ENCODE measurements at places on chromosomes 12 and 14. TPM values are rescaled to one million over a fixed set of nuclear protein-coding genes. Genes with fewer than 3 reads are reported as not detected.

DNA sequence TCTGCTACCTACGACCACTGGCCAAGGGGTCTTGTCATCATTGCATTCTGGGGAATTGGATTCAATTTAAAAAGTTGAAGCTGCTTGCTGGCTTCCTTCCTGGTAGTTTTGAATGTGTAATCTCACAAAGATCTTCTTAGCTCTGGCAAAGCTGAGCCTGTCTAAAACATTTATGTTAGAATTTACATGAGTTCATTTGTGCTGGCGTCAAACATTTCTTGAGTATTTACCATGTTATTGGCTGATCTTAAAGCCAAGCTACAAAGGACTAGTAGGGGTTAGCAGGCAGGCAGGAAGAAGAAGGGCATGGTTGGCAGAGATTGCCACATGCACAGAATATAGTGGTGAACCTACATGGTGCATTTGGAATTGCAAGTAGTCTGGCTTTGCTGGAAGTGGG lies 444.8 kb downstream of the DIO2 start:
- DNase-seq, result no peak

DNA sequence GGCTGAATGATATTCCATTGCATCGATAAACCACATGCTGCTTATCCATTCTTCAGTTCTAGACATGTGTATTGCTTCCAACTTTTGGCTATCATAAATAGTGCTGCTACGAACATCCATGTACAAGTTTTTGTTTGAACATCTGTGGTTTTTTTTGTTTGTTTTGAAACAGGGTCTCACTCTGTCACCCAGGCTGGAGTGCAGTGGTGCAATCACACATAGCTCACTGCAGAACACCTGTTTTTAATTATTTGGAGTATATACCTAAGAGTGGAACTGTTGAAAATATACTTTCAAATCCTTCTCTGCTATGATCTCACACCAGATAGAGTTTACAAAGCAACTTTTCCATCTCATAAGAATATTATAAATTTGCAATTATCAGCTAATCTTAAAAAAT lies 124.2 kb downstream of the TTC7B start:
- DNase-seq, result no peak

DNA sequence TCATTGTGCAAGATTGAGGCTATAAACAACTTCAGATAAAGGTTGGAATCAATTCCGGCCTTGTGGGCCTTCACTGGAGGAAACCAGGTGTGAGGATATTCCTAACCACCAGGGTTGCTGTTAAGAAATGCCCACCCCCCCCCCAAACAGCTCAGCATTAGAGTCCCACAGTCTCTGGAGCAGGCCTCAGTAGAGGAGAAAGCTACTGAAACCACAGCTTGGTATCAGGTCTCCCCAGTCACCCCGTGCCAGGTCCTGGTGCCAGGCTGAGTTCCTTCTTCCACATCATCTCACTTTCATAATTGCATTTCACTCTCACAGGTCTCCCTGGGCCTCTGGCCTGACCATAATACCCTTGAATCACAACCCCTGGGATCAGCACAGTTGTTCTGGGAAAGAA lies 12.5 kb downstream of the GALNT6 start:
- DNase-seq, result no peak

GRCh38 chr14:99531251-99532096 lies 50.3 kb downstream of the CCNK start:
- DNase-seq, result no peak

- no peak for DNase-seq
Measured at GRCh38 chr12:77842430-77842829, 11.7 kb downstream of the NAV3 start.

GRCh38 chr14:76810953-76811400 lies 1.7 kb downstream of the ANGEL1 start:
- DNase-seq, result no peak

DNA sequence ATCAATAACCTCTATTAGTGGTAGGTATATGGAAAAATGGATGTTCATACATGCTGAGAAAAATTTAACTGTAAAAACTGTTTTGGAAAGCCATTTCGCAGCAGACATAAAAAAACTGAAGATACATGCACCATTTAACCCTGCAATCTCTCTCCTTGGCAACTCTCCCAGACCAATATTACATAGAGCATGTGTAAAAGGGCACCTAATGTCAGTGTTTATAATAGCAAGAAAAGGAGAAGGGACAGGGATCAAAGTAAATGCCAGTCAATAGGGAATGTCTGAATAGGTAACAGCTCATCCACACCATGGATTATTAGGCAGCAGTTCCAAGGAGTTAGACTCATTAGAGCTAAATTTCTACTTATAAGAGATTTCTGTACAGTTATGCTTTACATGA lies 77.2 kb downstream of the BTG1 start:
- no peak for DNase-seq

Gene DDX24
- 140 TPM for total RNA-seq

DNA sequence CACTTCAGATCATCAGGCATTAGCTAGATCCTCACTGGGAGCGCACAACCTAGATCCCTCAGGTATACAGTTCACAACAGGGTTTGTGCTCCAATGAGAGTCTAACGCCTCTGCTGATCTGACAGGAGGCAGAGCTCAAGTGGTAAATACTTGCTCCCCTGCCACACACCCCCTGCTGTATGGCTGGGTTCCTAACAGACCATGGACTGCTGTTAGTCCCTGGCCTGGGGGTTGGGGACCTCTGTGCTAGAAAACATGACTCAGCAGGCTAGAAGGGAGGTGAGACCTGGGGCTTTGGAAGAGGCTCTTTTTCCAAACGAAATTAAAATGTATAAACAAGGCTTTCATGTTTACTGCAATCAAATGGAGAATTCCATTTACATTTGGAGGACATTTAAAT lies 691.1 kb downstream of the FLRT2 start:
- peak; percentile 70 for DNase-seq

DNA sequence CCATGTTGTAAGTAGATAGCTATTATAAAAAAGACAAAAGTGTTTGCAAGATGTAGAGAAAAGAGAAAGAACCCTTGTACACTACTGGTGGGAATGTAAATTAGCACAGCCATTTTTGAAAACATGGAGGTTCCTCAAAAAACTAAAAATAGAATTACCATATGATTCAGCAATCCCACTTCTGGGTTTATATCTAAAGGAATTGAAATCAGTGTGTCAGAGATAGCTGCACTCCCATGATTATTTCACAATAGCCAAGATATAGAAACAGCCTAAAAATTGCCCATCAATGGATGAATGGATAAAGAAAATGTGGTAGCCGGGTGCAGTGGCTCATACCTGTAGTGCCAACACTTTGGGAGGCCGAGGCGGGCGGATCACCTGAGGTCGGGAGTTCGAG lies 9.2 kb downstream of the PSMC6 start:
- no peak for DNase-seq

DNA sequence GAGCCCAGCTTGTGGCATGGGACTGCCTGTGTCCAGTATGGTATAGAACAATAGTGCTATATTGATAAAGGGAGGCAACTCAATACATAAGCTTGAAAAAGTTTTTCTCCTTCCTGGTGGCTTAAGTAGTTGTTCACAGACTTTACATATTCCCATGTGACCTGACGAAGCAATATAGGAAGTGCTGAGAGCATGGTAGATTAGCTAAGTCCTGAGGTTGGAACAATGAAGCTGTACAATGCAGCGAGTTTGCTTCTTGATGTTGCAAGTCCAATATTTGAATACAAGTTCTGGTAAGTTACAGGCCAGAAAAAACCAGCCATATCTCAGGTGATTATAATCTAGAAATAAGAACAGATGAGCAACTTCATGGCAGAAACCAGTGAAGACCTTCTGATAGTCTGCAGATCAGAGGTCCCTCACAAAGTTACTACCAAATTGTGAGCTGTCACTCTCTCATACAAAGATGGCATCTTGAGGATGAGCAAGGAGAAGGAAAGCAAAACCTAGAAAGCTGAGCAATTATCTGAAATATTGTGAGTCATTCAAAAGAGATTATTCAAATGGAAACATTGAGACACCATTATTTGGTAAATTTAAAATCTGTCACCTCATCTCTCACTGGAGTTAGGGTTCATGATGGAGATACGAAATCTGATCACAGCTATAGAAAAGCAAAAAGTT lies 72.9 kb upstream of the BTG1 start:
- DNase-seq, result no peak

- no peak for DNase-seq
Measured at GRCh38 chr12:57042695-57043094, 7.2 kb downstream of the MYO1A start.

DNA sequence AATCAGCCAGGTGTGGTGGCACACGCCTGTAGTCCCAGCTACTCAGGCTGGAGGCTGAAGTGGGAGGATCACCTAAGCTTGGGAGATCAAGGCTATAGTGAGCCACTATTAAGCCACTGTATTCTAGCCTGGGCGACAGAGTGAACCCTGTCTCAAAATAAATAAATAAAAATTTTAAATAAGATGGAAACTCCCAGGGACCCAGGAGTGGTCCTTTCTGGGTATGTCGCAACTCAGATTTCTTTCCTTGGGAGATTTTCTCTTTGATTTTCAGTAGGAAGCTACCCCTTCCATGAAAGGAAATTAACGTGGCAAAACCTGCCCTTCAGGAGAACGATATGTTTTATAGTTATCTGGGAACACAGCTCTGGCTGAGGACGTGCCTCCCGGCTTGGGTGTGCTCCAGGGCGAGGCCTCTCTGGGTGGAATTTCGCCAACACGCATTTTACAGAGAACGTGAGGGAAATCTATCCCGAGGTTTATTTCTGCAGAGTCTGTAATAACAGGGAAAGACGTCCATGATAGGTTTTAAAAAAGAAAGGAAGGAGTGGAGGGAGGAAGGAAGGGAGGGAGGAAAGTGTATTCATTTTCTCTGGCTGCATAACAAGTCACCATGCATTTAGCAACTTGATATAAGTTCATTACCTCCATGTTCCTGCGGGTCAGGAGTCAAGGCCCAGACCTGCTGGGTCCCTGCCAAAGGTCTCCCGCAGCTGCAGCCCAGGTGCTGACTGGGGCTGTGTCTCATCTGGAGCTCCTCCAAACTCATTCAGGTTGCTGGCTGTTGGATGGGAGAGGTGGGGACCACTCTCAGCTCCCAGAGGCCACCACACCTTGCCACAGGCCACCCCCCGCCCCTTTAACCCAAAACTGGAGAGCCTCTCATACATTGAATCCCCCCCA lies 80.6 kb upstream of the GSC start:
- DNase-seq, result no peak

DNA sequence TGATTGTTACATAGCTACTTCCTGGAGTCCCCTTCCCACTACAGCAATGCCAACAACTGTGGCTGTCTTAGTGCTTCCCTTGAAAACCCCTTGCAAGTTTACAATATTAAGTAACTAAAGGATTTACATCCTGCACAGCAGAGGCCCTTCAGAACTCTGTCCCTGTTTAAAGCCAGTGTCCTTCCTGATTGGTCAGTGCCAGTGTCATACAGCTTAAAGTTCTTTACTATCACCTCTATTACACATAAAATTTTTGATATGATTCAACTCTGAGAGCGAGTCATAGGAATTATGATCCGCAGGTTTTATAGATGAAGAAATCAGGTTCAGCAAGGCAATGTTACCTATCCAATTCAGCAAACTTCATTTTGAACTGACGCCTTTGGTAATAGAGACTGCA lies 91.4 kb upstream of the ALX1 start:
- no peak for DNase-seq

Gene OR4Q2
- not detected for total RNA-seq

DNA sequence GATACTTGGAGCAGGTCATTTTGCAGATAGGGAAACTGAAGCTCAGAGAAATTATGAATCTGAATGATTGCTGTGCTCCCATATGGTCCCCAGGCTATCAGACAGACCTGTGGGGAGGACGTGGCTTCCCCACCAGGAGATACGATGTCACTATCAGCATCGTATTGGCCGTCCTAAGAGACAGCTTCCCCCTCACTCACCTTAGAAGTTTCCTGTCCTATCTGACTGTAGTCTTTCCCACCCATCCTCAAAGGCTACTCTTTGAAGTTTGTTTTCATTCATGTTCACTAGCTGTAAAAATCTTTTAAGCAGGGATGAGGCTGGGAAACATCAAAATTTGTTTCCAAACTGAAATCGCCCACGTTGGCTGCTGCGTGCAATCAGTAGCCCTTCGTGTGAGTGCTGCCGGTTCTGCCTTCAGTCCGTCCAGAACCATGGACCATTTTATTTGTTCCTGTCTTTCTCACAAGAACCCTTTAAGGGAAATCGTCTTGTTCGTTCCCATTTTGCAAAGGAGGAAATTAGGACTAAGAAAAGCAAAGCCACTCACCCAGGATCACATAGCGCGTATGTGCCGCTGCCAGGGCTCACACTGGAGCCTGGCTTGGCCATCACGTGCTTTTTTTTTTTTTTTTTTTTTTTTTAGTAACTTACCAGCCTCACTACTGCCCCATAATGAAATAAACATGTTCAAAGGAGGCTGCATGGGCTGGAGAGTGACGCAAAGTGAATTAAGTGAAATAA lies 1.0 kb upstream of the KDM2B start:
- DNase-seq, result no peak

- no peak for DNase-seq
Measured at GRCh38 chr14:81070511-81070910, 115.1 kb downstream of the TSHR start.

Gene KCNH3
- total RNA-seq, result 0.44 TPM

GRCh38 chr12:82470906-82471512 lies 112.7 kb downstream of the METTL25 start:
- no peak for DNase-seq

All from WTC11 (cell line).